CD8-positive, alpha-beta memory T cell (primary cell): ENCODE measurements at places on chromosomes 5 and 9.

DNA sequence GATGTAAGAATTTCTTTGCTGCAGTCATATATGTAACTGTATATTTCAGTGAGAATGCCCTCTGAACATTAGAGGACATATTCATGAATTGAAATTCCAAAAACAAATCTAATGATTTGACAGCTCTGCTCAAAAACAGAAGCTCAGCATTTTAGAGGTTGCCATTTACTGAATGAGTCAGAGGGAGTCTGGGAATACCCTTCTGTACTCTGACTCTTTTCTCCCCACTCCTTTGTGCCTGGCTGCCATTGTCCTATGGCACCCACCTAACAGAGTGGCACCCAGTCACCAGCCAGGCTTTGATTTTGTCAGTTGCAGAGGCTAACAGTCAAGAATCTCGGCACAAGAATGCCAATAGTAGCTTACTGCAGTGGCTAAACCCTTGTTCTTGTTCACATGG, 133.6 kb downstream of the ATG10 start:
- no peak for DNase-seq

DNA sequence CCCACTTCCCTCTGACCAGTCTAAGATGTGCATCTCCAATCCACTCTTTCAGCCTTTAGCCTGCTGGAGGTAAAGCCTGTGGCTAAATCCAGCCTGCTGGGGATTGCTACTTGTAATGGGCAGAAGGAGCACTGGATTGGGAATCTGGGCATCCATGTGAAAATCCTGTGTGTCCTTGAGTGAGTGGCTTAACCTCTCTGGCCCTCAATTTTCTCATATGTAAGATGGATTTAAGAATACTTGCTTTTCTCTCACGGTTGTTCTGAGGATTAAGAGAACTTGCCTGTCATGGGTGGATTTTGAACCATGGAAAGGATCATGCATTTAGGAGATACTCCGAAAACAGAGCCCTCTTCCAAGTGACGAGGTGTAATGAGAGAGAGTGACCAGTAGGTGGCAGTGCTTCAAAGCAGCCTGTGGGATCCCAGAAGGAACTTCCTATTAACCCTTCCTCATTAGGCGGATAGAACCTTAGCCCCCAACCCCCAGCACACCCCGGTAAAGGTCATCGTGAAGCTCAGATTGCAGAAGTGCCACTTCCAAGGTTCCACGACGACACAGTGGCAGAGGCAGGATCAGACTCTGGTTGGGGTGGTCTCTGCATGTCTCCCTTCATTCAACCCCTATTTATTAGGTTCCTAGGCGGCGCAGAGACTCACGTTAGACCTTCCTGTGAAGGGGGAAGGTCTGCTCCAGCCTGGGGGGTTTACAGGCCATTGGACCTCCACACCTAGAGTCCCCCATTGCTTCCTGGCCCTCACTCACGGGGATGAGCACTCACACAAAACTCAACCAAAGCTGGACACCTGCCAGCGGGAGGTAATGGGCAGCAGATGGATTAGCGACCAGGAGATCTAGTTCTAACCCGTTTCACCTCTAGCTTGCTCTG, 68.7 kb upstream of the ZNF618 start:
- no peak for DNase-seq

DNA sequence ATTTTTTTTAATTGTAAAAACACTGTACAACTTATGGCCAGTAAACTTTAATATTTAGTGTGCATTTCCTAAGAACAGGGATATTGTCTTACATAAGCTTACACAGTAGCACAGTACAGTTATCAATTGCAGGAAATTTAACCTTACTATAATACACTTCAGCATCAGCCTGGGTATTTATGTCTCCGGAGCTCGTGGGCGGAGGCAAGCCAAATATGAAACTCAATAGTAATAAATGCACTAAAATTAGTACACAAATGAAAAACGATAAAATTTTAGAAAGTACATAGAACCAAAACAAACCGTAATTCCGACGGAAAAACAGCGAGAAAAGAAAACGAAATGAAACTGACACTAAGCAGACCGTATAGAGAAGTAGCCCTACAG, 91.2 kb downstream of the ANXA2R start:
- DNase-seq, result no peak

DNA sequence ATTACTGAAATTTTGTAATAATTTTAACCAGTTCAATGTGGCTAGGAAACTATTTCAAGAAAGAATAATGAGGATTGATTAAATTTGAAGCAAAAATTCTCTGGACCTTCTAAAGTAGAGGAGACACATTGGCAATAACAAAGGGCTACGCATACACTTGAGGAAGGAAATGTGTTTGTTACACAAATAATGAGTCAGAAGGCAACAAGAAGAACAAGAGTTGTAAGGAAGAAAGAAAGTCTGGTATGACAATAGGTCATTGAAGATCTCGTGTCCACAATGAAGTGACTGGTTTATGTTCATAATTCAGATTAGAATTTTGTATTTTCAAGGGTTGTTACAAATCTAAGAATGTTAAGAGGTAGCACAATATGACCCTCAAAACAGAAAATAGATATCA, 25.8 kb downstream of the ST8SIA4 start:
- no peak for DNase-seq

DNA sequence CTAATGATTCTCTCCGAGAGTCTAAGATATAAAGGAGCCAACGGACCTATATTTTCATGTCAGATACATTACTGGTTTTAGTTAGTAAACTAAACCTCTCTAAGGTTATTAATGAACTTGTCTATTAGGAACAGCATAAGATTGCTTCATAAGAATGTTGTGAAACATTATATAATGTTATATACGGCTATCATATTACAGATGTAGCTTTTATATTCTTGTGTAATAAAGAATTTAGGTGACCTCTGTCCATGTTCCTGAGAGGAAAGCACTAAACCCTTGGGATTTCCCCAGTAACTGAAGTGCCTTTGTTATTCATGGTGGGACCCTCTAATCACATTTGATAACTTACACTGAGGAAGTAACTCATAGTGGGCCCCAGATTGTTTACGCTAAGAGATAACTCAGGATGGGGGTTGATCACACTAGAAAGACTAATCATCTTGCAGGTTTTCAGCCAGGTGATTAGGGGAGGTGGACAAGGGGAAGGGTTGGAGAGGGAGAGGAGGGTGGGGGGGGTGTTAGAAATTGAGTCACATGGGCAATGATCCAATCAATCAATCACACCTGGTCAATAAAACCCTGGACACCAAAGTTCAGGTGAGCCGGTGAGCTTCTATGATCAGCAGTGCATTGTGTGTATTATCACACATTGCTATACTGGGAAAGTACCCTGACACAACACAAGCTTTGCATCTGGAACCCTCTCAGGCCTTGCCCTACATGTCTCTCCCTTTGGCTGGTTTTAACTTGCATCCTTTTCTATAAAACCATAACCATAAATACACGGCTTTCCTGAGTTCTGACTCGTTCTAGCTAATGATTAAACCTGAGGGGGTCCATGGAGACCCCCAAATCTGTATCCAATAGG, 25.8 kb downstream of the ECPAS start:
- no peak for DNase-seq

DNA sequence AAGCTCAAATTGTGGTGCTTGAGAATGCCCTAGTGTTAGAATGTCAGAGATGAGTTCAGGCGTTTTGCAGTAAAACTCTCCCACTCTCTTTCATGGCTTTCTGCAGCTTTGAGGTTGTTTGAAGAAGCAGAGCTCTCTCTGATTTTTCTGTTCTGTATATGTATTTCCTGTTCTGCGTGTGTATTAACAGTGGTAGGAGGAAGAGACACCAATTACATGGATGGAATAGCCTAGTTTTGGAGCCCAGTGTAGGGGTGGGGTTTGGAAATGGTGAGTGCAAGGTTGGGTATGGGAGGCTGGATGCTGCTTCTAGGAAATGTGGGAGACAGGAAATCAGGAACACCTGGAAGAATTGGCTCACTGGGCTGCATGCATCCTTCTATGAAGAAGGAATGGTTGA, 12.4 kb downstream of the LARP1 start:
- DNase-seq, result no peak

DNA sequence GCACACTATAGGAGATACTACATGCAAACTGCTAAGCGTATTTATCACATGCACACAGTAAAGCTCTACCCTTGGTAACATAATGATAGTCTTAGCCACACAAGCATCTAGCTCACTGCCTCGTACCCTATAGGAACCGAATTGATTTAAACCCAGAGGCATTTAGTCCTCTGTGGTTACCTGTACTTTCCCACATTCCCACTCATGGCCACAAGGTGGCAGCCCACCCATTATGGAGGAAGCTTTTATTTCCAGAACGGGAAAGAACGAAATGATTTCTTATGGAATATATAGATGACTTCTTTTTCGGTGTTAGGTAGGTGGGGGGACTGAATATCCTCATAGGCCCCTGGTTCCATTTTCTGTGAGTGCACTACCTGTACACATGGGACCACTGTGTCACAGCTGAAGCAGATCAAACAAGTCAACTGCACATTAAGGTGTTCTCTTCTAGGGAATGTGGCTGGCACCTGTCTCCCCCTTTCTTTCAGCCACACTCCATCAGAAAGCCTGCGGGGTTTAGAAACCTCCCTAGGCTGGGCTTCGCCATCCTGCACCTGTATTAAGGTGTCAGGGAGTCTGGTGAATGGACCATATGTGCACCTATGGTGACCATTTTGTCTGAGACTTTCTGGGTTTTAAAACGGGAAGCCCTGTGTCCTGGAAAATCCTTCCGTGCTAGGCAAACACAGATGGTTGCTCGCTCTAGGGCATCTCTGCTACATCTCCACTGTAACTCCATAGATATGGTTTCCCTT, 313.2 kb downstream of the SLIT3 start:
- DNase-seq, result peak; percentile 50

- no peak for DNase-seq
These were observed 12.6 kb upstream of the SPARC start for GRCh38 chr5:151699071-151699901.

- no peak for DNase-seq
These were observed 330.7 kb downstream of the PDE4D start for GRCh38 chr5:59562756-59563389.

- DNase-seq, result no peak
These were observed 485.6 kb downstream of the ZSWIM6 start for GRCh38 chr5:61817472-61818326.

DNA sequence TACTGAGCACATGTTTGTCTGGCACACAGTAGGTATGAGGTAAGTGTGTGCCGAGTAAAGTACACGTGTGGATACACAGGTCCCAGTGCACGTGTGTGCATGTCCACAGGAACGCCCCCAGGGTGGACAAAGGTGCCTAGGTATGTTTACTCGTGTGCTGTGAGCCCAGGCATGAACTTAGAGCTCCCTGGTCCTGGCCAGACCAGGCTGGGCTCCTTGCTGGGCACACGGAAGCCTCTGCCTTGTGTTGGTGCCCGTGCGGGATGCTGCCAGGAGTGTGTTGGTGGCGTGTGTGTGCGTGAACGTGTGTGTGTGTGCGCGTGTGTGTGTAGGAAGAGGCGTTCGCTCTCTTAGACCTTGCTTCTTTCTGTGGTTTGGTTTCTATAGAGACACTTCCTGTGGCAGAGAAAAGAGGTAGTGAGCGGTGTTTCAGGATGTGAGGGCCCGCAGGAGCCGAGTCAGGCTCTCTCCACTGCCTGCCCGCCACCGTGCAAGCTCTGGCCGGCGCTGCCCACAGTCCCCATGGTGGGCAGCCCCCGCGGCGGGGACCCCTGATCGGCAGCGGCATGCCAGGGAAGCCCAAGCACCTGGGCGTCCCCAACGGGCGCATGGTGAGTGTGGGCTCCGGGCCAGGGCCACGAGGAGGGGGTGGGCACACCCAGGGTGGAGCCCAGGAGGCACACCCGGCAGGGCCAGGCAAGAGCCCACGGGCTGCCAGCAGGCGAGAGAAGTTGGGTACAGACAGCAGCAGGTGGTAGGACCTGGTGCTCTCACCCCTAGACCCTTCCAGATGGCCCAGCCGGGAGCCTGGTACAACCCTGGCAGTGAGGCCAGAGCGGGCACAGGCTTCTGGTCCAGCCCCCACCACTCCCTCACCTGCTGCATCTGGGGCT, at the start of gene RGS14:
TSS of gene RGS14 (plus strand) at position 466 of the 893 bp plus-strand sequence. CDS start at position 567, 101 bp downstream.
- peak; percentile 42 for DNase-seq

GRCh38 chr5:151584057-151584937, 6.8 kb downstream of the FAT2 start:
- no peak for DNase-seq

- no peak for DNase-seq
These were observed 51.9 kb downstream of the NEK6 start for GRCh38 chr9:124309667-124310084.

DNA sequence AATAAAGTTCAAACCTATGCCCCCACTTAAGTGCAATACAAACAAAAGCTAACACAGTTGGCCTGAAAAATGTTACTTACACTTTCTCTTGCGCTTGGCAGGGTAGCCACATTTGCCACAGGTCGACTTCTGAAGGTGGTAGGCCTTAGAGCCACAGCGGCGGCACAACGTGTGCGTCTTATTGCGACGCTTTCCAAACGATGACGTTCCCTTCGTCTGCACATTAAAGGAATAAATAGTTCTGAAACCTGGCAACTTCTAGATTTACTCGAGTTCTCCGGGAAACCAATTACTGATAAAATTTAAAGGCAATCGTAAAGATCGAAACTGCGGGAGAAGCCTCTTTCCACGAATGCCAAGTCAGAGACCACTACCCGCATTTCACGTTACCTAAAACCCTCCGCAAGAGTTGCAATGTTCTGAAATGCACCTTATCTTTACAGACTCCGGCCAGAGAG, 602 bp downstream of the RPL37 start:
- DNase-seq, result peak; percentile 79

DNA sequence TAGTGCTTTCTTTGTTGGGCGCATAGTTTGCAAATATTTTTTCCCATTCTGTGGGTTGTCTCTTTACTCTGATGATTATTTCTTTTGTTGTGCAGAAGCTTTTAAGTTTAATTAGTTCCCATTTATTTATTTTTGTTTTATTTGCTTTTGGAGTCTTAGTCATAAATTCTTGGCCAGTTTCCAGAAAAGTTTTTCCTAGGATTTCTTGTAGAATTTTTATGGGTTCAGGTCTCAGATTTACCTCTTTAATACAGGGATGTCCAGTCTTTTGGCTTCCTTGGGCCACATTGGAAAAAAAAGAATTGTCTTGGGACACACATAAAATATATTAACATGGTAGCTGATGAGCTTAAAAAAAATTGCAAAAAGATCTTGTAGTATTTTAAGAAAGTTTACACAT, 122.0 kb downstream of the WDR70 start:
- DNase-seq, result no peak

- DNase-seq, result no peak
These were observed 388.4 kb upstream of the PTGER4 start for GRCh38 chr5:40291338-40291737.

DNA sequence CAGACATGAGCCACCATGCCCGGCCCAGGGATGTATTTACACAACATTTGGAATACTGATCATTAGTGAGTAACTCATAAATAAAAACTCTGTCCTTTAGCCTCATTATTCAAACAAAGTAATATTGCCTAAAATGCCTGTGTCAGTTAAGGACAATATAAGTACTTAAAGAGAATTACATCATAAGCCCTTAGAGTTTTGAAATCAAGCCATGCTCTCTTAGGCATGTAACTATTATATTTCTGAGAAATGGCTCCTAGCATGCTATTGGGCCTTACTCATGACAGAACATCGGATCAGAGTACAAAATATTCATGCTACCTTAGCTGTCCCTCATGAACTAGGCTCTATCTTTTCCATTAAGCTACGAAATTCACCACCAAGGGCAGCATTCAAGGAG, 309.3 kb downstream of the CHSY3 start:
- DNase-seq, result no peak

- DNase-seq, result no peak
These were observed 237.1 kb downstream of the RFX3 start for GRCh38 chr9:3288686-3289085.

GRCh38 chr9:33728613-33729012, 66.7 kb upstream of the PRSS3 start:
- DNase-seq, result no peak
